ENCODE measurements at places on chromosomes 11 and 22.
A peak's percentile ranks its signal among the peaks of the same experiment; 100 is the strongest.

DNA sequence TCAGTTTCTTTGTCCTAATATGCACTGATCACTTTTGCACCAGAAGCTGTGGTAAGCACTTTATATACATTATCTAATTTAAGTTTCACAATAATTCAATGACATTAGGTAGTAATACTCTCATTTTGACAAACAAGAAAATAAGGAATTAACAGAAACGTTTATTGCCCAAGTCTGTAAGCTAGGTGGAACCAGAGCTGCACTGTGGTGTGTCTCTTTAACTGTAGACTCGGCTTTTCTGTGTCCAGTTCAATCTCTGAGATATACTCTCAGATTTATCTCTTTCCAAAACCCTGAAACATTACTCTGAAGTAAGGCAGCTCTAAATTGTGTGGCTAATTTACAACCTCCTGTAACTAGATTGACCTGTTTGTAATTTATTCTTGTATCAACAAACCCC is 101.1 kb downstream of the MUC15 start:
- no peak for DNase-seq

- no peak for DNase-seq
Observed at GRCh38 chr11:16791191-16791961, 52.9 kb downstream of the C11orf58 start.

DNA sequence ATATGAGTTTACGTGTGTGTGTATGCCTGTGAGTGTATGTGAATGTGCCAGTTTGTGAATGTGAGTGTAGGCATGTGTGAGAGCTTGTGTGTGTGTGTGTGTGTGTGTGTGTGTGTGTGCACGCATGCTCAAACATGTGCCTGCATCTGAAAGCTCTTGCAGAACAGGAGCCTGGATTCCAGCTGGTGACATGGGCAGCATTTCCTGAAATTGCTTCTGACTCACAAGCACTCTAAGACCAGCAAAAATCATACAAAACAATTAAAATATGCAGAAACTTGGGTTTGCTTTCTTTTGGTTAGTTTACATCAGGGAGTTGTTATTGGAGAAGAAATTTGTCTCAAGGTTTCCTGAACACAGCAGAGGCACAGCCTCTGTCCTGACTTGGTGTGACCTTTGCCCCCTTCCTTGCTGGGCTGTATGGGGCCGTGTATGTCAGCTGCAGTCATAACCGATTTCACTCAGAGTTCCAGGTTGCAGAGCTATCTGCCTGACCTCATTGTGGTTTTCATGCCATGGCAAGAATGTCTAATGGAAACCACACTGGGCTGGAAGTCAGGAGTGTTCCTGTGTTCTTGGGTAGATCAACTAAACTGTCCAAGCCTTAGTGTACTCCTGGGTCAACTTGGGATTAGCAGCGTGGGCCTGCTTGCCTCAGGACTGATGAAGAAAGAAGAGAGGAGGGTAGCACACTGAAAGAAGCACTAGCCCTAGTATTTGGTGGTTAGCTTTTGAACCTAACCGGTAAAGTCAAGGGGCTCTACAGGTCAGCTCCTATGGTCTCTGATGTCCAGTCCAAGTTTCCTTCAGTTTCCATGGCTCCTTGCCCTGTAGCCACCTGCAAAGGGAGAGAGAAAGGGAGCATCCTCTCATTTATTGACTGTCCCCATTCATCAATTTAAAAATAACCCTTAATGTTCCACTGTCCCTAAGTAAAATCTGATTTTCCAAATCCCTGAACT is 143.7 kb downstream of the SNX19 start:
- DNase-seq, result no peak

GRCh38 chr11:30424844-30425243 is 101.9 kb downstream of the ARL14EP start:
- no peak for DNase-seq

DNA sequence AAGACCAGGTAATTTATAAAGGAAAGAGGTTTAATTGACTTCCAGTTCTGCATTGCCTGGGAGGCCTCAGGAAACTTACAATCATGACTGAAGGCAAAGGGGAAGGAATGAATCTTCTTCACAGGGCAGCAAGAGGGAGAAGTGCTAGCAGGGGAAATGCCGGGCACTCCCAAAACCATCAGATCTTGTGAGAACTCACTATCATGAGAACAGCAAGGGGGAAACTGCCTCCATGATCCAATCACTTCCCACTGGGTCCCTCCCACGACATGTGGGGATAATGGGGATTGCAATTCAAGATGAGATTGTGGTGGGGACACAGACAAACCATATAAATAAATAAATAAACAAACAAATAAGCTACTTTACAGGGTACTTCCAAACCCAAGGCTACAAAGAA is 28.8 kb upstream of the EXPH5 start:
- DNase-seq, result no peak

DNA sequence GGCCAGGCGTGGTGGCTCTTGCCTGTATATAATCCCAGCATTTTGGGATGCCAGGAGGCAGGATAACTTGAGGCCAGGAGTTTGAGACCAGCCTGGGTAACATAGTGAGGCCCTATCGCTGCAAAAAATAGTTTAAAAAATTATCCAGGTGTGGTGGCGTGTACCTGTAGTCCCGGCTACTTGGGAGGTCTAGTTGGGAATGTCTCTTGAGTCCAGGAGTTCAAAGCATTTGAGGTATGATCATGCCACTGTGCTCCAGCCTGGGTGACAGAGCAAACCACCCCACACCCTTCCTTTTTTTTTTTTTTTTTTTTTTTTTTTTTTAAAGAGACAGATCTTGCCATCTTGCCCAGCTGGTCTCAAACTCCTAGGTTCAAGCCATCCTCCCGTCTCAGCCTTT is 16.8 kb downstream of the CBL start:
- no peak for DNase-seq

DNA sequence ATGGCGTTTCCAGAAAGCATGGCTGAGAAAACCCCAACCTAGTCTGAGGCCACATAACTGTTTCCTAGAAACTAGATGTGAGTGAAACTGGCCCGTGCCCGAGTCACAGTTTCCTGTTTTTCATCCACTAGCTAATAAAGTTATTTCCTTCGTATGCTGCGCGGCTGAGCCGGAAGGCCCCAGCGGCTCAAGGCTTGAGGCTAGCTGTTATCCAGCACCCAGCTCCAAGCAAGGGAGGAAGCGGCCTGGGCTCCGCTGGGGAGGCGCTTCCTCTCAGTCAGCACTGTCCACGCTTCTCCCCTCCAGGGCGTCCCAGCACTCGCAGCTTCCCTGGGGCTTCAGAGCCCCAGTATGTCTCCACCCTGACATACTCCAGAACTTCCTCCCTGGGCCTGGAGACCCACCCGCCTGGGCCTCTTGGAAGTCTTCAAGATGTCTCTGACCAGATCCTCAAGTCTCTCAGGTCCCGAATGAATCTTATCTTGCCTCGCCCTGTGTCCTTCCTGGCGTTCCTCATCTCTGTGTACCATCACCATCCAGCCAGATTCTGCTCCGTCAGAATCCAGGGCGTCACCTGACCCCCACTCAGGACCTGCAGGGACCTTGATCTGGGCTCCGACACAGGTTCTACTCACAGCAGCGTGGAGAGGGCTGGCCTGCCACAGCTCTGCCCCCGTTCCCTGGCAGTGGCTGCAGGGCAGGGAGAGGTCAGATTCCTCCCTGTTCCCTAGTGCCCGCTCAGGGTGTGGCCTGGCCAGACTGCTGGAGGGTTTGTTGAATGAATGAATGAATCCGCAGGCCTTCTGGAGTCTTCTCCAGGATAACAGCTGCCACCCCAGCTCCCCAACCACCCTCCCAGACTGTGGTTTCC is 81.9 kb downstream of the LRRC32 start:
- DNase-seq, result peak; percentile 72

DNA sequence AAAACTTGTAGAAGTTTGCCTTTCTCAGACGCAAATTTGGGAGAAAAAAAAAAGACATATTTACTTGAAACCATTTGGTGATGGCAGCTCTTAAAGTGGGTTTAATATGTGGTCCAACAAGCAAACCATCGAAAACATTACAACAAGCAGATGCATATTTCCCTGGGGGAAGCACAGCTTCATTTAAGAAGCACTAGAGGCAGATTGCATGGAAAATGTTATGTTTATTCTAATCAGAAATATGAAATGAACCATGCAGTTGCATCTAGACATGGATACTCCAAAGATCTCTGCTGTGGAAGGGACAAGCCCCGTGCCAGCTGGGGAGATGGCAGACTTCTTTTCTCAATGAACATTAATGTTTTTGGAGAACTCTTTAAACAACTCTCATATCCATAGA is 57.4 kb upstream of the PARVA start:
- DNase-seq, result no peak

- peak; percentile 44 for DNase-seq
Observed at GRCh38 chr22:35312198-35313059, 12.7 kb downstream of the TOM1 start.

All from upper lobe of right lung (tissue), 1 donor.